ENCODE measurements at places on chromosomes 2 and 18. TPM values are rescaled to one million over a fixed set of nuclear protein-coding genes. Genes with fewer than 3 reads are reported as not detected.

Gene ACTG2
- 2.2 TPM for total RNA-seq

Gene CHRNA1
- total RNA-seq = not detected

Gene SGPP2
- 3.6 TPM for total RNA-seq

Gene FMNL2
- 73.0 TPM for total RNA-seq

Gene FNDC4
- total RNA-seq = 29.2 TPM

Gene ODC1
- total RNA-seq = 64.0 TPM

Gene SLC4A5
- 2.4 TPM for total RNA-seq

Gene TMEM247
- total RNA-seq = not detected

Gene VSNL1
- total RNA-seq = 15.7 TPM

Gene OTX1
- total RNA-seq = 1.7 TPM

Gene CAPG
- total RNA-seq = 196 TPM

Gene PLGLB1
- 1.7 TPM for total RNA-seq

Gene CNDP1
- total RNA-seq = not detected

Gene SERPINB10
- total RNA-seq = not detected

Gene AGAP1
- total RNA-seq = 33.2 TPM

Gene SPHKAP
- total RNA-seq = not detected

Gene SF3B1
- total RNA-seq = 153 TPM

Gene UGT1A4
- 0.14 TPM for total RNA-seq

Gene CTAGE1
- total RNA-seq = not detected

Gene NYAP2
- total RNA-seq = not detected

Gene AGXT
- not detected for total RNA-seq

Gene GTF3C2
- total RNA-seq = 26.7 TPM

Gene PAIP2B
- total RNA-seq = 2.1 TPM

Gene IGFBP5
- 266 TPM for total RNA-seq

Gene FOXI3
- total RNA-seq = 2.1 TPM

Gene POTEI
- not detected for total RNA-seq

Gene KLHL14
- not detected for total RNA-seq

Gene CD8B
- not detected for total RNA-seq

Gene CDK15
- 6.1 TPM for total RNA-seq

Gene FSIP2
- 5.3 TPM for total RNA-seq

Gene STEAP3
- total RNA-seq = 35.2 TPM

Gene ATG4B
- 70.3 TPM for total RNA-seq

Gene CNTNAP5
- total RNA-seq = not detected

Gene AQP12A
- not detected for total RNA-seq

Gene HOXD1
- not detected for total RNA-seq

Gene TUBA4A
- total RNA-seq = 67.0 TPM

Gene ST6GAL2
- 1.8 TPM for total RNA-seq

Gene PARD3B
- 6.5 TPM for total RNA-seq

Gene ALK
- not detected for total RNA-seq

Gene ATP8B1
- 12.7 TPM for total RNA-seq

Gene PCARE
- total RNA-seq = not detected

Gene IL36B
- total RNA-seq = not detected

Gene ARHGAP15
- total RNA-seq = not detected

Gene LIMS1
- 108 TPM for total RNA-seq

Gene LTBP1
- total RNA-seq = 20.4 TPM

Gene UPP2
- total RNA-seq = not detected

Gene PNO1
- total RNA-seq = 29.6 TPM

Gene PROC
- total RNA-seq = 1.4 TPM

Gene BOLL
- total RNA-seq = not detected

Gene CGREF1
- total RNA-seq = 2.2 TPM

Gene SCN7A
- not detected for total RNA-seq
